ENCODE measurements at places on chromosomes 12 and 14.

DNA sequence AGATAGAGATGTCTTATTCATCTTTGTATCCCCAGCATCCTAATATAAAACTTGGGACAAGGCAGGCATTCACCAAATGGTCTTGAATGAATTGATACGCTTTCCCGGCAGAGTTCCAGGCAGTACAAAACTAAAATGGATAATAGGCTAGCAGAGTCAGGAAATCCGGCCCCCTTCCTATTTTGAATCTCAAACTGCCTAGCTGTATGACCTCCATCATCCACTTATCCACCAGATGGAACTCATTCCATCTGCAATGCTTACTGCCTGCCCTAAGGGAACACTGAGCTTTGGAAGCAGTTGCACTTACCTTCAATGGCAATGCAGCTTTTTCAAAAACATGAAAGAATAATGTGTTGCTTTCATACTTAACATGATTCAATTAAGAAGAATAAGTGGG, 43.4 kb downstream of the BDKRB1 start:
- ATAC-seq: no peak

DNA sequence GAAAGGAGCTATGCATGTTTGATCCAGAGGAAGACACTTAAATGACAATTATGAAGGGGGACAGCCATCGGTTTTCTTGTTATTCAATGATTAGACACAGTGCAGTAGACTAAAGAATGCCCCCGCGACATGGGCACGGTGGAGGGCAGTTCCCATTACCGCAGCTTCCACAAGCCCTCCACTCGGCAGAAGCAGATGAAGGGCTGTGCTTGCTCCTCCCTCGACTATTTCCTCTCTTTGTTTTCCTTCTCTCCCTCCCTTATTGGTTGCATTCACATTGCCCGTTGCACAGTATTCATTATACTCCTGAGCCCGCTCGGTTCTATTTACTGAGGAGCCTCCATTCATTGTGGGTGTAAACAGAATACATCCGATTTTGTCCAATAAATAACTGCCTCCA, 138.8 kb upstream of the RASSF8 start:
- ATAC-seq: no peak

- ATAC-seq: no peak
Observed at GRCh38 chr14:73738518-73739173, 24.5 kb upstream of the PNMA1 start.

DNA sequence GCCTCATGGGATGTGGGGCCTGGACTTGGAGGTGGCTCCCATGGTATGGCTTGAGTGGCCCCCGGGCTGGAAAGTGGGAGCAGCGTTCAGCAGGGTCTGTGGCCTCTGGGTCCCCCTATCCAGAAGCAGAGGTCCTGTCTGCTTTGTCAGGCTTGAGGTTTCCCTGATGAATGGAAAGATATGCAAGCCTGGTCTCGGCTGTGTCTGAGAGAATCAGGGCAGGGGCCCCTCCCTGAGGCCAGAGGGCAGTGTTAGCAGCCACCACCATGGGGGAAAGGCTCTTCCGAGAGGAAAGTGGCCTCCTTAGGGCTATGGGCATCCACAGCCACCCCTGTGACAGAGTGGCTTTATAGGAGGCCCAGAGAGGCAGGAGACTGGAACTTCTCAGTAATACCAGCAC, 128.2 kb downstream of the VRK1 start:
- ATAC-seq: no peak

DNA sequence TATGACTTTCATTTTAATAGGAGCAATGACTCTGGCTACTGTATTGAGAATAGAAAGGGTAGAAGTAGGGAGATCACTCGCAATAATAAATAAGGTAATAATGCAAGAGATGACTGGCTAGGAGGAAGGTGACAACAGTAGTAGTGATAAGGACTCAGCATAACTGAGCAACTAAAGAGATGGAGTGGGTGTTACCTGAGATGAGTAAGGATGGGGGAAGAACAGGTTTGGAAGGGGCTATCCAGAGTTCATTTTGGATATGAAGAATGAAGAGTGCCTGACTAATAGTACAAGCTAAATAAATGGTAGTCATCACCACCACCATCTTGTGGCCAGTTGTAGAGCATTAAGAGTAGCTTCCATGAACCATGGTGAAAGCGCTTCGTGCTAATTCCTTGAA, 101.1 kb downstream of the RPS6KA5 start:
- peak; percentile 97 for ATAC-seq

GRCh38 chr14:105495990-105496830, 5.2 kb downstream of the TEDC1 start:
- no peak for ATAC-seq

DNA sequence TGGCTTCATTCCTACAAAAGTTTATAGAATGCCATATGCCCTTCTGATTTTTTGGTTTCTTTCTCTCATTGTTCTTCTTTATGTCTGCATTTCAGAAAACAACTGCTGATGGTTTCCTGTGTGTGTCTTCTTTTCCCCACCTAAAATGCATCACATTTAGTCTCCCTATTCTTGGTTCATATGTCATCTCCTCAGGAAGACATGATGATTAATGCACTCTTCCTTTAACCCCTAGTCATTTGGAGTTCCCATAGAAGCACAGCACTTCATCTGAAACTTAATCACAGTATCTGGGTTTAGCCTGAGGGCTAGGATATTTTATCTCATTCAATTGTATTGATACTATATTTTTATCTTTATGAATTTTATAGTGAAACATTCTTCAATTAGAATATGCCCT, 21.5 kb downstream of the GNPNAT1 start:
- ATAC-seq: peak; percentile 74

- ATAC-seq: no peak
Observed at GRCh38 chr12:64688219-64688618, 71.0 kb downstream of the GNS start.

DNA sequence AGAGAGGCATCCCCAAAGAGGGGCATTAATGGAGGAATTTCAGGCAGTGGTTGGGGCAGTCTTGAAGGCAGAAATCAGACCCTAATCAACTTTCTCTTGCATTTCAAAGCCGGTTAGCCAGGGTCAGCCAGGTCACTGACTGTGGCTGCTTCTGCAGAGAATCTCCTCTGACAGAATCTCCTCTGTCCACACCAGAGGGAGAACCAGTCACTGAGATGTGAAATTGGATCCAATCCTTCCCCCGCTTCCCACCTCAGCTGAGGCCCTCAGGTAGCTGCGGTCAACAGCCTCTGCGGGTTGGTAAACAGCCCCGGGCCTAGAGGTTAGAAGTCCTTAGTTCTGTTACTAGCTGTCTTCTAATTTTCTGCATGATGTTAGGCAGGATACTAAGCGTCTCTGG, 39.8 kb upstream of the NUAK1 start:
- no peak for ATAC-seq

DNA sequence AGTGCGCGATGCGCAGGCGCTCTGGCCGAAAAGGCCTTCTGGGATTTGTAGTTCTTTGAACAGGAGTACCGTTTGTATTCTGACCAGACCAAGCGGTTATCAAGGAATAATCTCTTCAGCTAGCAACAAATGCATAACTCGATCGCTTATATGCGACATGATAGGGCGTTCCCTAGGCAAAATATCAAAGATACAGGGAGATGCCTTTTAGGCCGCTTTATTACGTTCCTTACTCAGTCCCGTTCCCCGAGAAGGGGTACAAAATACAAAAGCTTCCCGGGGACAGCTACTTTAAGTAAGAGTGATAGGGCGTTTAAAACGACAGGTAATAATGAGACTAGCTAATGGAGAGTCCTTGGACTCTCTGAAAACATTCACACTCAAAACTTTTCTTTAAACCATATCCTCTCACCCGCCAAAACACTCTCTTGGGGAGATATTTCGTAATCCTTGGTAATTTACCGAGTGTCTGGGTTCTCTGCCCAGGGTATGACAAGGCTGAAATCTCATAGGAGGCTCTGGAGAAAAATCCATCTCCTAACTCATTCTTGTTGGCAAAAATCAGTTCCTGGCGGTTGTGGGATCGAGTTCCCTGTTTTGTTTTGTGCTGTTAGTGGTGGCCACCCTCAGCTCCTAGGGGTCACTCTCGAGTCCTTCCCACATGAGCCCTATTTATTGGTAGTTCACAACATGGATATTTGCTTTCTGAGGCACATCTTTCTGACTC, 412 bp upstream of the SNW1 start:
- ATAC-seq: peak; percentile 13

DNA sequence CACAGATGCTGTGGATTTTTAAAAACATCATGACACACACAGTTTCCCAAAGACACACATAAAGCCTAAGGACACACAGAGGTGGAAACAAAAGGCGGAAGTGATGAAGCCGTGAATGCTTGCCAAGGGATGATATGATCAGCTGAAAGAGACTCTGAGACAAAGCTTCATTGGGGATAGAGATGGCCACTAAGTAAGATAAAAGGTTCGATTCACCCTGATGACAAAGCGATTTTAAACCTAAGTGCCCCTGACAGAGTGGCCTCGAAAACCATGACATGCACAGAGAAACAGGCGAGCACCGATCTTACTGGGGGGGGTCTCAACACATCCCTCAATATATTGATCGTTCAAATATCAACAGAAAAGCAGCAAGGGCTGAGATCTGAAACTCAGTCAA, 20.3 kb upstream of the EIF5 start:
- ATAC-seq: no peak

DNA sequence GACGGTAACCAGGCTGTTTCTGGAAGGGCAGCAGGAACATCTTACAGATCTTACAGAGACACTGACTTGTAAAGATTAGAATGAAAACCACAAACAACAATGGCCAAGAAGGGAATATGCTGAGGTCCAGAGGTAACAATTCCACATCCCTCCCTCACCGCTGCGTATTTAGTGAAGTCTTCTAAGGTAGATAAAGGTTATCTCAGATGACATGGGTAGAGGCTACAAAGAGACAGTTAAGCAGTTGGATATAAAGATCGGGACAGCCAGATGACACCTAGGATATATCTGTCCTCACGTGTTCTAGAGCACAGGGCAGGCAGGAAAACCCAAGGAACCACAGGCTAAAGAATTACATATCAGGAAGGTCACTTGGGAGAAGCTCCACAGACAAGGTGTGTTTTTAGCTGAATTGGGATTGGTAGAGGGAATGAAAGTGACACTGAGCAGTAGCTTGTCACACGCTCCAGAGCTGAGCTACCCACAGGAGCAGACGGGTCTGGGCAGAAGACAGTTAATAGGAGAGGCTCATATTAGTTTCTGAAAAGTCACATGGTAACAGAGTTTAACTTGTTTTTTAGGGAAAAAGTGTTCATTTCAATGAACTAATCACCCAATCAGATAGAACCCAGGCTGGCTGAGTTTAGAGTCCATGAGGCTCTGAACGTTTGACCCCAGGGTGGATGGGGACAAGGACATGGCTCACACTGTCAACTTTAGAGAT, 83.3 kb downstream of the MIA2 start:
- no peak for ATAC-seq

GRCh38 chr12:128829861-128830504, 6.2 kb upstream of the SLC15A4 start:
- ATAC-seq: peak; percentile 91

DNA sequence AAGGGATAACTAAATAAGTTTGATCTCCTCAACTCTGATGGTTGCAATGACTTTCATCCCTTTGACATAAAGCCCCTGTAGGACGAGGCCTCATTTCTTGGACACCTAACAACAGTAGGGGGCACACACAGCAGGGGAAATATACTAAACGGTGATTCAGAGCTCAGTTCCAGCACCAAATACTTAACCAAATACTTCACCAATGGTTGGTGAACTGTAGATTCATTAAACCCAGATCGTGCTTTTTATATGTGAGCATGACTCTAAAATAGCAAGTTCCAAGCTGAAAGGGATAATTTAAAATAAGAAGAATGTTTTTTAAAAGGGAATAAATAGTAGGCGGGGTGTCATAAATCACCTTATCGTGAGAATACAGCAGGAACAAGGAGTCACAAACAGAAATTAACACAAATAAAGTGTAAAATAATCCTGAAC, 53.2 kb downstream of the ATG2B start:
- ATAC-seq: no peak

GRCh38 chr14:99468836-99469592, 11.6 kb downstream of the SETD3 start:
- ATAC-seq: no peak

- no peak for ATAC-seq
Observed at GRCh38 chr12:94676922-94677321, 26.6 kb upstream of the TMCC3 start.

- peak; percentile 30 for ATAC-seq
Observed at GRCh38 chr14:94485944-94486841, 10.2 kb upstream of the SERPINA9 start.

DNA sequence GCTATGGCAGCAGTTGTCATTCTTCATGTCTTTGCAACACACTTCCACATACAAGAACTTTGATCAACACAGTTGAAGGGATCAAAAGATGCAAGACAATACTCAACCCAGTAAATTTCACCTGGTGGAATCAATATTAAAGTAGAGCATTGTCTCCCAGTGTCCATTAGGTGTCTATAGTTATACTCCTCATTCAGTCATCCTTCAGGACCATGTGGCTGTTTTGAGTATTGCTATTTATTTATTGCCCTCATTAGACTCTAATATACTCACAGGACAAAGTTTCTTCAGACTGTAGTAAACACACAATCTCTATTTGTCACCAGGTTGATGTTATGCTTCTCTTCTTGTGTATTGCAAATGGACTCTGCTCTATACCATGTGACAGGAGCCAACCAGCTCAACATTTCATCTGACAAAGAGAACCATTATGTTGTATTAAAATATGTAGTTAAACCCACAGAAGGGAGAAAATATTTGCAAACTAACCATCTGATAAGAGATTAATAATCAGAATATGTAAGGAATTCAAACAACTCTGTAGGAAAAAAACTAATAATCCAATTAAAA, 146.6 kb downstream of the TGFB3 start:
- no peak for ATAC-seq

DNA sequence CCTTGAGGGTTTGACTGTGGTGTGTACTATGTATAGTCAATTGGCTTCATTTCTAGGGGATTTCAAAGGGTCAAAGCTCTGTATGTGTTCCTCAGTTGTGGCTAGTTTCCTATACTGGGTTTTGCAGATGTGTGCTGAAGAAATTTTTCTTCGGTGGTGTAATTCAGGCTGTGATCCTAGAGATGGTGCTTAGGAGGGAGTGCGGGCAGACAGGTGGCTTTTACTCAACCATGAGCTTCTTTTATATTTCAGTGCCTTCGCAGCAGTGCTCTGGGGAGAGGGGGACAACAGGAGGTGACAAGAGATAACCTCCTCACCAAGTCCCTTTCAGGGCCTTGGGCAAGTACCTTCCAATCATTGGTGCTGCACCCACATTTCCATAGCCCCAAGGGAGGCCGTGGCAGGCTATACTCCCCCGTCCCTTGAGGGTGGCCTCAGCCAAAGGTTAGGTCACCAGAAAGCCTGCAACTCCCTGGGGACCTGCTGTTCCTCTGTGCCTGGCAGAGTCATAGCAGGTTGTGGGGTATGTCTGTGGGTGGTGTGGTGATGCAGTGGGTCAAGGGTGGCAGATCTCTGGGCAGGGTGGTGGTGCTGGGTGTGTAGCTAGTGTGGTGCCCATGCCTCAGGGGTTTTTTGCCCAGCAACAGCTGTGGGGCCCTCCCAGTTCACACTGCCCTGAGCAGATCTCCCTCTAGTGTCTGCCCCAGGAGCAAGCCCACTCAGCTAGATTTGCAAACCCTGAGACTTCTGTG, 37.0 kb upstream of the TMX1 start:
- no peak for ATAC-seq
